ENCODE measurements at places on chromosomes 13 and 19.
A peak's percentile ranks its signal among the peaks of the same experiment; 100 is the strongest.

DNA sequence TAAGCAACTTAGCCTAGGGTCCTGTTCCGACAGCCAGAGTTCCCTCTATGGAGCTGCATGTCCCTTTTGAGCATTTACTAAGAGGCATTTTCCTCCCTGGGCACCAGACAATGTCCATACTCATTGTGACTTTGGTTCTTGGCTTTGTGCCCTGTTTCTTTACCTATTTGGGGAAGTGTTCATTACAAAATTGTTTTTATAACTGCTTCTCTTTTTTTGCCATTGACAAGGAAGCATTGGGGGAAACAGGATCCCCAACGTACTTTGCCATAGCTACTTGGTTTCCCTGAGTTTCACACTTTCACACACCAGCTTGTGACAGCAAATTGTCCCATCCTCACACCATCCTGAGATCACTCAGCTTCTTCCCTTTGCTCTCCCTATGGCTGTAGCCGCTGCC is 81.1 kb upstream of the SIAH3 start:
- no peak overlapping the region for H3K27ac ChIP-seq
- no peak overlapping the region for H3K4me3 ChIP-seq
- no peaks in the 10 kb centered on the region for H3K36me3 ChIP-seq
- no peaks in the 10 kb centered on the region for H3K4me1 ChIP-seq
- DNase-seq: no peak

DNA sequence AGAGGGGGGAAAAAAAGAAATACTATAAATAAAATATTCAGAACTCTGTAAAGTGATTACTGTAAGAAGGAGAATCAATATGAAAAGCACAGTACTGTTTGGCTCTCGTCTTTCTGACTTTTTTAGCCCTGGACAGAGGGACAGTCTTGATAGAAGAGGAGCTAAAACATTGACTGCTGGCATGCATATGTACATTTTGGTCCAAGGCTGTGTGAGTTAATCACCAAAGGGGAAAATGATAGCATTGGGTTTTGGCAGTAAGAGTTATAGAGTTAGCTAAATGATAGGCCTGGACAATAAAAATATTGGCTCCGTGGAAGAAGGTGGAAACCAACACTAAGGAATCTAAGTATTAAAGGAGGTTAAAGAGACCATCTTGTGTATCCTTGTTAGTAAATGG is 50.3 kb downstream of the RAP2A start:
- no peak for DNase-seq
- H3K36me3 ChIP-seq: no peaks in the 10 kb centered on the region
- H3K4me1 ChIP-seq: no peaks in the 10 kb centered on the region
- H3K4me3 ChIP-seq: no peak overlapping the region
- H3K27me3 ChIP-seq: no peaks in the 10 kb centered on the region

GRCh38 chr19:32630338-32630737 is 44.6 kb downstream of the ANKRD27 start:
- no peak for DNase-seq
- no peaks in the 10 kb centered on the region for H3K27me3 ChIP-seq
- no peak overlapping the region for H3K4me3 ChIP-seq
- peaks cover 4% of the 10 kb centered on the region for H3K36me3 ChIP-seq

GRCh38 chr19:16814526-16815100 is 14.6 kb upstream of the SIN3B start:
- DNase-seq: no peak
- H3K27ac ChIP-seq: no peak overlapping the region
- H3K4me3 ChIP-seq: no peak overlapping the region

GRCh38 chr19:30178721-30179402 is 193.3 kb upstream of the ZNF536 start:
- no peak overlapping the region for H3K27ac ChIP-seq
- DNase-seq: no peak
- no peak overlapping the region for H3K4me3 ChIP-seq
- no peaks in the 10 kb centered on the region for H3K36me3 ChIP-seq

- H3K27me3 ChIP-seq: no peaks in the 10 kb centered on the region
- no peak overlapping the region for H3K27ac ChIP-seq
- H3K4me3 ChIP-seq: no peak overlapping the region
Measured at GRCh38 chr19:42081584-42082203, 5.7 kb downstream of the ZNF574 start.

DNA sequence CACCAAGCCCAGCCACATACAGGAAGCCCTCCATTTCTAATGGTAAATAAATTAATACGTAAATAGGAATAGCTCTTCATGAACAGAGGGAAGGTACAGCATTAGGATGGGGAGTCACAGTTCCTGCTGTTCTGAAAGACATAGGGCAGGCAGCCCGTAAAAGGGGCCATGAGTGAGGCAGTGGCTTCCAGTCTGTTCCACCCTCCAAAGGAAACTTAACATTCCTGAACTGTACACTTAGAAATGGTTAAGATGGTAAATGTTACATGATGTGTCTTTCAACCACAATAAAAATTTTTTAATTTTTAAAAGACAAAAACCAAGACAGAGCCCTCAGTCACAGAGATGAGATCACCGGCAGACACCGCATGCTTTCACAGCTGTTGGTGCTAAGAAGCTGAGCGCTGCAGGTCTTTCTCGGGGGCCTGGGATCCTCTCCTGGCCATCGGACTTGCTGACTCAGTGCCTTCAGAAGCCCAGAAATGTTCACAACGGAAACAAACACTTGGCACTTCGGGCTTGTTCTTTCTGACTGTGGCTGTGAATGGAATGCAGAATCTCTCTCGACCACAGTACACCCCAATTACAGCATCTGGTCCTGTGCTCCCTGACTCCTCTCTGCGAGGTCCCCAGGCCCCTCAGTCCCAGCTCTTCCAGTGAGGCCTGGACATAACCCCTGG is 36.4 kb downstream of the EPS15L1 start:
- H3K4me3 ChIP-seq: no peak overlapping the region
- H3K4me1 ChIP-seq: peaks cover 11% of the 10 kb centered on the region
- H3K27me3 ChIP-seq: no peaks in the 10 kb centered on the region

DNA sequence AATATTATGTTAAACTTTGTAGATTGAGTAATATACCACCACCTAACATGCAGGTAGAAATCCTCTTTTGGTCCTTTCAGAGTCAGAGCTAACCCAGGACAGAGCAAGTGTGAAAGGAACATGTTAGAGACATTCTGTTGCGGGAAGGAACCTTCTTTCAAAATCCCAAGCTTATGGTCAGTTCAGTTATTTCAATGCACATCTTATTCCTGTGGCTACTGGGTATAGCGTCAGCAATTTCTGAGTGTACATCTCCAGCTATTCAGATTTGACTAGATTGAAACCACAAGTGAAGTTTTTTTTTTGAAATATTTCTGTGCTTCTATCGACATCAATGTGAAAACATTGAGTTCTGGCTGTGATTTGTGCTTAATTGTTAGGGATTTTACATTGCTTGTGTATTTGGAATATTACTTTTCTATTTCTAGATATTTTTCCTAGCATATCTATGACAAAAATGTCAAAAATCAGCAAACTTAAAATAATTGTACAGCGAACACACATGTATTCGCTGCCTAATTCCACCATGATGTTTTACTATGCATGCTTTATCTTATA is 165.3 kb downstream of the LMO7 start:
- no peak for DNase-seq
- H3K4me3 ChIP-seq: no peak overlapping the region
- no peak overlapping the region for H3K27ac ChIP-seq

- no peaks in the 10 kb centered on the region for H3K27me3 ChIP-seq
- H3K27ac ChIP-seq: no peak overlapping the region
- H3K4me3 ChIP-seq: no peak overlapping the region
- H3K36me3 ChIP-seq: peaks cover 88% of the 10 kb centered on the region
- peaks cover 5% of the 10 kb centered on the region for H3K4me1 ChIP-seq
- DNase-seq: no peak
Measured at GRCh38 chr13:32334671-32335070, 19.4 kb downstream of the BRCA2 start.

- peaks cover 47% of the 10 kb centered on the region for H3K4me1 ChIP-seq
- DNase-seq: no peak
- peaks cover 24% of the 10 kb centered on the region for H3K36me3 ChIP-seq
Measured at GRCh38 chr19:42272535-42272897, 3.5 kb downstream of the CIC start.

DNA sequence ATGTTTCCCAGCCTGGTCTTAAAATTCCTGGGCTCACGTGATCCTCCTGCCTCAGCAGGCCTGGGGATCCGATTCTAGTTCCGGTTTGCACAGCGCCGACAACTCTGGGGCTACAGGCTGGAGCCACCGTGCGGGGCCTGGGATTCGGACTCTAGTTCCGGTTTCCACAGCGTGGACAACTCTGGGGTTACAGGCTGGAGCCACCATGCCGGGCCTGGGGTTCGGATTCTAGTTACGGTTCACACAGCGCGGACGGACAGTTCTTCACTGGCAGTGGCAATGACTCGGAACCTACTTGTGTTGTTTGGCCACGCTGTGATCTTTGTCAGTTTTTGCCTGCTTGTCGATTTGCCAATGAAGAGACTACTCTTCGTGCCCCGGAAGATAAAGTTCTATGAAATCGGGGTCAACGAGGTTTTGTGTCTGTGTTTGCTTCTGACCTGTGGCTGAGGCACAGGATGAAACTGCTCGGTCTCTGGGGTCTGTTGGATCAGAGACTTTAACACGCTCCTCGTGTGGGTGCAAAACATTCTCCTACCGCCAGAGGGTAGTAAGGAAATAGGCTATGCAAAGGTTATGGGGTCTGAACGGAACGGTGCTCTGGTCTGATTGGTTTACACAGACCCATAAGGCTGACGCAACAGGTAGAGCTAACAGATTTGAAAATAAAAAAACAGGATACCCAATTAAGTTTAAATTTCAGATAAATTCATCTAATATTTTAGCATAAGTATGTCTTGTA is 12.1 kb upstream of the ZSCAN1 start:
- no peak overlapping the region for H3K4me3 ChIP-seq
- no peak for DNase-seq
- no peaks in the 10 kb centered on the region for H3K27me3 ChIP-seq
- H3K4me1 ChIP-seq: no peaks in the 10 kb centered on the region

GRCh38 chr13:113837560-113838355 is 26.1 kb downstream of the GAS6 start:
- H3K4me1 ChIP-seq: peaks cover 16% of the 10 kb centered on the region
- DNase-seq: no peak
- H3K4me3 ChIP-seq: no peak overlapping the region
- H3K27ac ChIP-seq: peak overlapping the region; percentile 8
- no peaks in the 10 kb centered on the region for H3K36me3 ChIP-seq
- peaks cover 6% of the 10 kb centered on the region for H3K27me3 ChIP-seq

- peaks cover 46% of the 10 kb centered on the region for H3K4me1 ChIP-seq
- H3K4me3 ChIP-seq: peak overlapping the region; percentile 58
- H3K27me3 ChIP-seq: no peaks in the 10 kb centered on the region
- peak; percentile 21 for DNase-seq
- peaks cover 3% of the 10 kb centered on the region for H3K36me3 ChIP-seq
Measured at GRCh38 chr13:41492432-41493260, 35.3 kb downstream of the RGCC start.

GRCh38 chr19:16244091-16244490 is 46.4 kb downstream of the AP1M1 start:
- peak overlapping the region; percentile 18 for H3K27ac ChIP-seq
- H3K4me1 ChIP-seq: peaks cover 14% of the 10 kb centered on the region
- H3K27me3 ChIP-seq: peaks cover 12% of the 10 kb centered on the region
- peak overlapping the region; percentile 29 for H3K4me3 ChIP-seq

- no peak overlapping the region for H3K4me3 ChIP-seq
- no peaks in the 10 kb centered on the region for H3K27me3 ChIP-seq
- DNase-seq: no peak
- H3K4me1 ChIP-seq: no peaks in the 10 kb centered on the region
Measured at GRCh38 chr19:38815059-38816001, 2.6 kb upstream of the LGALS4 start.

DNA sequence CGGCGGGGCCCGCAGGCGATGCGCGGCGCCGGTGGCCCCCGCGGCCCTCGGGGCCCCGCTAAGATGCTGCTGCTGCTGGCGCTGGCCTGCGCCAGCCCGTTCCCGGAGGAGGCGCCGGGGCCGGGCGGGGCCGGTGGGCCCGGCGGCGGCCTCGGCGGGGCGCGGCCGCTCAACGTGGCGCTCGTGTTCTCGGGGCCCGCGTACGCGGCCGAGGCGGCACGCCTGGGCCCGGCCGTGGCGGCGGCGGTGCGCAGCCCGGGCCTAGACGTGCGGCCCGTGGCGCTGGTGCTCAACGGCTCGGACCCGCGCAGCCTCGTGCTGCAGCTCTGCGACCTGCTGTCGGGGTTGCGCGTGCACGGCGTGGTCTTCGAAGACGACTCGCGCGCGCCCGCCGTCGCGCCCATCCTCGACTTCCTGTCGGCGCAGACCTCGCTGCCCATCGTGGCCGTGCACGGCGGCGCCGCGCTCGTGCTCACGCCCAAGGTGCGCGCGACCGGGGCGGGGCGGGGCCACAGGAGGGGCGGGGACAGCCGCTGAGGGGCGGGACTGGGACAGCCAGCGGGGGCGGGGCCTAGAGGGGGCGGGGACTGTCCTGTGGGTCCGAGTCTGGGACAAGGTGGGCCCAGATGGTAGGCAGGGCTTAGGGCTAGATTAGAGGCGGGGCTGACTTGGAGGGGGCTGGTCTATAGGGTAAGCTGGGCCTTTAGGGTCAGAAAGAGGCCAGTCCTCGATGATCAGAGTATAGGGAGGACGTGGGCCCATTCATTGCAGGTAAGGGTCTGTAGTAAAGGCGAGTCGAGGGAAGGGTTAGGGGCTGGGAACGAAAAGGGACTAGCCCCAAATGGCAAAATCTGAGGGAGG is 5.1 kb downstream of the GRIN2D start:
- H3K4me1 ChIP-seq: peaks cover 22% of the 10 kb centered on the region
- peak overlapping the region; percentile 44 for H3K4me3 ChIP-seq
- peaks cover 42% of the 10 kb centered on the region for H3K27me3 ChIP-seq
- DNase-seq: peak; percentile 87

- no peaks in the 10 kb centered on the region for H3K27me3 ChIP-seq
- H3K4me3 ChIP-seq: no peak overlapping the region
- no peak overlapping the region for H3K27ac ChIP-seq
- no peak for DNase-seq
- H3K36me3 ChIP-seq: no peaks in the 10 kb centered on the region
- no peaks in the 10 kb centered on the region for H3K4me1 ChIP-seq
Measured at GRCh38 chr13:109412283-109412901, 374.0 kb downstream of the IRS2 start.

DNA sequence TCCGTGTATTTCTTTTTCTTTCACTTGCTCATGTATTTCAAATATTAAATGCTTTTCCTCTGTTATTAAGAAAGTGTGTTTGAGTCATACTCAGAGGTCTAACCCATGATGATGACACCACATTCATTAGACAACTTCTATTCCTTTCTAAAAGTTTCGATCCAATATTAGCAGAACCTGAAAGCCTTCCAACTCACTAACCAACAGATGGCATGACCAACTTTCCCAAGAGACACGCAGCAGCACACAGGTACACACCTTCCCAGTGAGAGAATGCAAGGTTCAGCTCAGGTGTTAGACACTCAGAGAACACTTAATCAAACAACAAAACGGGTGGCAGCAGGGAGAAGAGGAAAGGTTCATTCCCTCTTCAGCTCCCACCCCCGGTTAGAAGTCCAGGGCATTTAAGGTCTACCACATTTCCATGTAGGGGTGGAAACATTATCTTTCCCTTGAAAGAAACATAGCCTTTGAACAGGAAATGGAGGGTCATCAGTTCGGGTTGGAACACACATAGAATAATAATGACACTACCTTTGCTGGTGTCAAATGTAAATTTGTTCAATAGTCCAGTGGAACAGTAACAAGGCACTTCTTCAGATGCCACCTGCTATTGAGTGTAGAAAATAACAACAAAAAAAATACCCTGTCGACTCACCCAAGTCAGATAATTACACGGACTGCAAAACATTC is 404.2 kb downstream of the COG6 start:
- no peak overlapping the region for H3K4me3 ChIP-seq
- DNase-seq: no peak
- peaks cover 17% of the 10 kb centered on the region for H3K4me1 ChIP-seq
- H3K27ac ChIP-seq: no peak overlapping the region
- H3K27me3 ChIP-seq: no peaks in the 10 kb centered on the region

All from T-helper 2 cell treated with Interferon-gamma antibody and Interleukin-4, amounts not matched to agents 5 μg/mL and 100 μg/mL, for 36 hours (primary cell).